ENCODE measurements at places on chromosomes 5 and 9.

- DNase-seq, result no peak
Measured at GRCh38 chr5:148816357-148816756, 10.1 kb upstream of the ADRB2 start.

- DNase-seq, result no peak
Measured at GRCh38 chr5:125277494-125278154, 531.2 kb upstream of the ZNF608 start.

DNA sequence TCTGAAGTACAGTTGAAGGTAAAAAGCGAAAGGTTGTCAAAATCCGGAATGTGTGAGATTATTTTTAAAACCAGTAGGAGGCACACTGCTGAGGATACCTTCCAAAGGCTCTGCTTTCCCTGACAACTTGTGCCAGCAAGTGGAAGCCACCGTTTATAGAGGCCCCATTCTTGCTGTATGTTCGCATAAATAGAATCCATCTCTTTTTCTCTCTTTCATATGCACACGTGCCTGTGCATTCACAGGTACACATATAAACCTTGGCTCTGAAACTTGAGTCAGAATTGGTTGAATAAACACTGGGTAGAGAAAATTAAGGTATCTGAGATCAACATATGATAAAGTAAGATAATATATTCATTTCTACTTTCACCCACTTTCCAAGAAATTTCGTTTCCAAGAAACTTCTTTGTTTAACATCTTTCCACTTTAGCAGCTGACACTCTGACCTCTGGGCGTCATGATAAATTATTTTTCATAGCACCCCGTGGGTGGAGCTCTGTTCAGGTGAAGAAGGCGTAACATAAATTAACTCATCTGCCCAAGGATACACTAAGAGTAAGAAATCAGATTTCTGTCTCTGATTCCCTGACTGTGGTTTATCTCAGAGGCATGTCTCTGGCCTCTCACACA is 63.7 kb upstream of the RICTOR start:
- no peak for DNase-seq

GRCh38 chr5:76601470-76601869 is 21.7 kb downstream of the F2RL2 start:
- DNase-seq, result no peak

GRCh38 chr5:129367883-129368282 is 92.2 kb upstream of the ADAMTS19 start:
- no peak for DNase-seq

- no peak for DNase-seq
Measured at GRCh38 chr9:78668148-78668832, 371.4 kb downstream of the PSAT1 start.

- no peak for DNase-seq
Measured at GRCh38 chr9:84744726-84745125, 75.2 kb downstream of the NTRK2 start.

- DNase-seq, result no peak
Measured at GRCh38 chr9:121369595-121370265, at the start of gene STOM. STOM (minus strand) TSS chr9:121370250; CDS start chr9:121370187, 63 bp downstream.

DNA sequence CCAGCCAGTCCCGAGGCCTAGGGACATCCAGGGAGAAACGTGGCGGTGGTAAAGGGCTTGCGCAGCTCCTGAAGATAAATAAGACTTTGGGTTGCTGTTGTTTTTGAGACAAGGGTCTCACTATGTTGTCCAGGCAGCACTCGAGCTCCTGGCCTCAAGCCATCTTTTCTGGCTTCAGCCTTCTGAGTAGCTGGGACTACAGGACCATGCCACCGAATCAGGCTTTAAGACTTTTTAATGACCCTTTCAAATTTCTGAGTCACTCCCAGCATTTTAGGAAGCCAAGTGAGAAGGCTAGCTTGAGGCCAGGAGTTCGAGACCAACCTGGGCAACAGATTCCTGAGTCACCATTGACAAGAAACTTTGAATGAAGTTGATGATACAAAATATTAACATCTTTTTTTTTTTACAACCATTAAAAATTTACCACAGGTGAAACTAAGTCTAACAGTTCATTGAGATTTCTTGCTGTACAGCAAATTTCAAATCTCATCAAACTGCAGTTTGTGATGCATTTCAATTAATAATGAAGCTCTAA is 817 bp upstream of the GNE start:
- DNase-seq, result no peak

DNA sequence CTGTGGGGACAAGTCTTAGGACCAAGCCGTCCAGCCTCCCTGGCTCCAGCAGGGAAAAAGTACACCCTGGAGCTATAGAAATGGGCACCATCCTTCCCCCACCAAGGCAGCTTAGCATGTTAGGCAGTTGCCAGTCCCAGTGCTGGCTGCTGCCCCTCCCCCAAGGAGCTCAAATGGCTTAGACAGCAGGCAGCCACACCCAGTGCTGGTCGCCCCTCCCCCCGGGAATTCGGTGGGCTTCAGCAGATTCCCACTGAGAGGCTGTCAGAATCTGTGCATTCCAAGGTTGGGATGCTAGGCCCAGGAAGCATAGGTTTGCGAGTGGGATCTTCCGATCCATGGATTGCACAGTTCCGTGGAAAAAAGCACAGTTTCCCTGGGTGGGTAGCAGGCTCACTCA is 105.2 kb upstream of the ITGA1 start:
- no peak for DNase-seq

DNA sequence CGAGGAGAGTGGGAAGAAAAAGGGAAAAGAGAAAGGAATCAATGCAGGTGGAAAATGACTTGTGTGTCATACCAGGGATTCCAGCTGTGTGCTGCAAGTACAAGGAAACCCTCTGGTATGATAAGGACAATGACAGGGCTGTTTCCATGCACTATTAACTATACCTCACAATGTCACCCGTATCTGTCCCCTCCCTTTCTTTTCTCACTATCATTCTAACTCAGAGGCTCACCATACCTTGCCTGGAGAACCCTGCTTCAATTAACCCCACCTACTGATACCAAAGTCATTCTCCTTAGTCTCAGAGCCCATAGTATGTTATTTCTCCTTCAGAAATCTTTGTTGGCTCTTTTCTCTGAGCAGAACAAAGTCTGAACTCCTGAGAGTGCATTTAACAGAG is 236.2 kb upstream of the NREP start:
- no peak for DNase-seq

DNA sequence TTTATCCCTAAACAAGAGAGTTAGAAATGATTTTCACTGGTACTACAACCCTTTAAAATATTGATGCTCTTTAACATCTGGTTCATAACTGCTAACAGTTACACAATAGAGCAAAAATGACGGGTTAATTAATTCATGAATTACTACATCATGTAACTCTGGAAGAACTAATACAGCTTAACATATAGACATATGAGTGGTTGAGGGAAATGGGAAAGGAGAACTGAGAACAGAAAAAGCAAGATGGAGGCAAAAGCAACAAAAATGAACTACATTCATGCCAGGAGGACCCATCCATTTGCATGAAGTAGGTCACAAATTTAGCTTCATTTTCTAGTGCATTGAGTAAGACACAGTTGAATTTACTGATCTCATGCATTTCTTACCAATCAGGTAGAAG is 61.8 kb downstream of the C9 start:
- DNase-seq, result no peak

DNA sequence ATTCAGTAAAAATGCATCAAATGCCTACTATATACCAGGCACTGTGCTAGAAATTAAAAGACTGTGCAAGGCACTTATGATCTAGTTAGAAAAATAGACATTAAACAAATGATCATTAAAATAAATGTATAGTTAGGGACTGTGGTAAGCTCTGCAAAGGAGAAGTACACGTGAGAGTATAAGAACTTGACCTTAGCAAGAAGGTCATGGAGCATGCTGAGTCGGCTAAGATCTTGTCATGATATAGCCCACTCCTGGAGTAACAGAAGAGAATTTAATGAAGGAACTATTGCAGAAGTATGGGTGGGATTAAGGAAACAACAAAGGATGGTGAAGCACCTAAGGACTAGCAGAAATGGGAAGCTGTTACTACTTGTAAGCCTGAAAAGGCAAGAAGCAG is 23.5 kb upstream of the SAP30L start:
- DNase-seq, result no peak

DNA sequence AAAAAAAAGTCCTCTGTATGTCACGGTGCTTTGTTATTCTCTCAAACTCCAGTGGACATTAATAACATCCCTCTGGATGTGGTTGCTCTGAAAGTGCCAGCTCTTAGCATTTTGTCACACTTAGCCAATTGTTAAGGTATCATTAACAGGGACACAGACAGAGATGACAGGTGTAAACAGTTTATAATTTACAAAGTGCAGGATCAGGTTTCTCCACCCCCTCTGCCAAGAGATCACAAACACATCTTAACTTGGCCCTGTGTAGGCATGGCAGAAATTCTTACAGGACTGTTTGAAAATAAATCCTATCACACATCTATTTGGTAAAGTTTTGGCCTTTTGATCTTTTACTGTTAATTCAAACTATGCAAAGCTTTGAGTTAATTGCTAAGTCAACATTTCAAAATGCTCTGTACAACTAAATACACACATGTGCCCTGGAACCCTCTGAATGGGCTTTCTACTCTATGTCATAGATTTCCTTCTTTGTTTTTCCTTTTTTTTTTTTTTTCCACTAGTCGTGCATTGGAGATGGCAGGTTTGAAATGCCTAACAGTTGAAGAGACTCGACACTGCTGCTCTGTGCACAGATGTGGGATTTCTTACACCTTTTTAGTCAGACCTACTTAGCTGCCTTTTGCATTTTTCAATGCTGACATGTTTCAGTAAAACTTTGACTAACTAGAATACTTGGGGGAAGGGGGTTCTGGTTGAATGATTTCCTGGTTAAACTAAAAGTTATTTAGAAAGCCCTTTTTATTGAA is 41.7 kb downstream of the SEMA6A start:
- DNase-seq, result no peak

DNA sequence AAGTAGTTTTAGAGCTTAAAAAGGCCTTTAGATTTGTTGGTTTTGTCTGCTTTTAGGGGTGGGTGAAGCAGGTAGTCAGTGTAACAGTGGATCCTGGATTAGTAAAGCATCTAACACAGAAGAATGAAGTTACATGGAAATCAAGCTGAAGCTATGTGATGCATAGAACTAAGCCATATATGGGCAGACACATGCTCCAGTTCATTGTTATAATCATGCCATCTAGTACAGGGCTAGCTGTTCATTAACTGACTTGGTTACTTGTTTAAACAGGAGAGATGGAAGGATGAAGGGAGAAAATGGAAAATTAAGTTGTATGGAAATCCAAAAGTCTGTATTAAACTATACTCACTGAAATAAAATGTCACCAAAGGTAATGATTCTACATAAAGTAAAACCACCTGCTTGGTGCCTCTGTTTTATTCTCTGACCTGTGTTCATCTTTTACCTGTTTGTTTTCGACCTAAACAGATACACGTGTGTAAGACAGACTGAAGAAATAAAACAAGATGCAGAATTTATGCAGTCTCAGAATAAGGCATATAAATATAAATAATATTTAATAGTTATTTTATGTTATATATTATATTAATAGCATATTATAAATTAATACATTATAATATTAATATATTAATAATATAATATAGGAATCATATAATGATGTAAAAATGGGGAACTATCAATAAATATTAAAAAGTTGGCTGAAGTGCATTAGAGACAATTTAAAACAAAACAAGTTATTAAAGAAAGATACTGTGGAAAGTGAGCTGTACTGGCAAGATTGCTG is 33.9 kb downstream of the MRPS30 start:
- DNase-seq, result no peak

- no peak for DNase-seq
Measured at GRCh38 chr5:150599917-150600511, 40.4 kb upstream of the SYNPO start.

- no peak for DNase-seq
Measured at GRCh38 chr9:129487658-129488483, 133.0 kb downstream of the C9orf50 start.

DNA sequence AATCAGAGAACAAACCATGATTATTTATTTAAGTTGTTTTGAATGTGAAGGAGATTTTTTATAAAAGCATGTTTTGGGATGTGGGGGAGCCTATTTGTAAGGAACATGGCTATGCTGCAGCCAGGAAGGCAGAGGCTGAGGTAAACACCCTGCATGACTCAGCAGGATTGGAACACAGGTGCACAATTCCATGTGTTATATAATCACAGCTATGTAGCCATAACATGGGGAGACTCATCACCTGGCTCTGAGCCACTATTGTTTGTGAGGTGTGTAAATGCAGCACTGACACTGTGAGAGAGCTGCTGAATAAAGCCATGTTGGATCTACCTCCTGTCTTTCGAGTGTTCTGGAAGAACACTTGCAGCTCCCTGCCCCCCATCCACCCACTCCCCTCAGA is 1009.8 kb downstream of the DNAH5 start:
- DNase-seq, result no peak
